ENCODE measurements at places on chromosomes 7 and 10. TPM values are rescaled to one million over a fixed set of nuclear protein-coding genes. Genes with fewer than 3 reads are reported as not detected.

GRCh38 chr10:113751181-113751732, at the start of gene PLEKHS1:
Gene PLEKHS1, plus strand, starts transcription at chr10:113751682. Its CDS starts 3,596 bp downstream, at chr10:113755278.
- no peak for DNase-seq

GRCh38 chr10:76647301-76647700, 990.3 kb downstream of the KCNMA1 start:
- no peak for DNase-seq

DNA sequence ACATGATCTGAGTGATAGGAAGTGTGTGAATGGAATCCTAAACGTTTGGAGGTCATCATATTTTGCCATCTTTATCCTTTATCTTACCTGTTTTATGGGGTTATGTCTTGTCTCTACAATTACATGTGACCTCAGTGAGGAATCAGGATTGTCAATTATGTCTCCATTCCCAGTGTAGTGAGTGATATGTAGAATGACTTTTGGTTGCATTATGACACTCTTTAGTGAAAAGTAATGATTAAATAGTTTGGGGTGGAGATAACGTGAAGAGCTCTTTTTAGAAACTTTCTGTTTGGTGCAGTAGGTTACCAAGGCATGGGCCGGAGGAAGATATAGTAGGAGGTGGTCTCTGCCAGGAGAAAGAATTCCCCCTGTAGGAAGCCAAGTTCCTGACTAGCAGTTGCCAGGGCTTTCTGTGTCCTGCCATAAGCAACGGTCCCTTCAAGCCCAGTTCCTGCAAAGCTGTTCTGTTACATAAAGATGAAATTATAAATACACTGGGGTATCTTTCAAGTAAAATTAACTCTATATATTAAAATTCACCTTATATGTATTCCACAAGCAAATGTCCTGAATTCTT, 228.2 kb downstream of the NSUN6 start:
- no peak for DNase-seq

- no peak for DNase-seq
Observed at GRCh38 chr7:21429021-21429420, 1.1 kb downstream of the SP4 start.

- DNase-seq, result no peak
Observed at GRCh38 chr10:6431861-6432260, 148.2 kb downstream of the PRKCQ start.

GRCh38 chr10:75067272-75067671, 44.2 kb upstream of the SAMD8 start:
- no peak for DNase-seq

- DNase-seq, result no peak
Observed at GRCh38 chr7:94452239-94452638, 57.4 kb upstream of the CASD1 start.

- no peak for DNase-seq
Observed at GRCh38 chr7:2993868-2994267, 49.8 kb downstream of the CARD11 start.

Gene SPRN
- total RNA-seq, result not detected
